Activated CD4-positive, alpha-beta memory T cell treated with anti-CD3 and anti-CD28 coated beads, Interleukin-2, amount 10 ng/mL, durations not matched to agents 7 days and 5 days (primary cell): ENCODE measurements at places on chromosomes 2 and 18. TPM values are rescaled to one million over a fixed set of nuclear protein-coding genes. Genes with fewer than 3 reads are reported as not detected.

RTP5 gene
- total RNA-seq = not detected

C2orf80 gene
- total RNA-seq = not detected

GRCh38 chr18:74590671-74591070, 7.0 kb upstream of the ZNF407 start:
- no peak overlapping the region for H3K4me3 ChIP-seq
- no peak for DNase-seq
- H3K4me1 ChIP-seq = peaks cover 36% of the 10 kb centered on the region
- peaks cover 29% of the 10 kb centered on the region for H3K36me3 ChIP-seq

- no peaks in the 10 kb centered on the region for H3K36me3 ChIP-seq
- H3K4me1 ChIP-seq = no peaks in the 10 kb centered on the region
- DNase-seq = peak; percentile 39
- peaks cover 14% of the 10 kb centered on the region for H3K27me3 ChIP-seq
- H3K4me3 ChIP-seq = no peak overlapping the region
These were observed 182.7 kb upstream of the GLI2 start for GRCh38 chr2:120552800-120553481.

GRCh38 chr18:58209326-58209725, 165.3 kb downstream of the NEDD4L start:
- H3K36me3 ChIP-seq = no peaks in the 10 kb centered on the region
- peaks cover 15% of the 10 kb centered on the region for H3K4me1 ChIP-seq
- DNase-seq = no peak
- peaks cover 3% of the 10 kb centered on the region for H3K27me3 ChIP-seq

GRCh38 chr2:127658641-127659407, 12.9 kb downstream of the GPR17 start:
- no peaks in the 10 kb centered on the region for H3K36me3 ChIP-seq
- no peak overlapping the region for H3K4me3 ChIP-seq
- no peak for DNase-seq
- no peaks in the 10 kb centered on the region for H3K4me1 ChIP-seq
- peaks cover 9% of the 10 kb centered on the region for H3K27me3 ChIP-seq
- no peak overlapping the region for H3K27ac ChIP-seq

GRCh38 chr2:215421859-215422461, 13.9 kb downstream of the FN1 start:
- peaks cover 34% of the 10 kb centered on the region for H3K27me3 ChIP-seq
- H3K36me3 ChIP-seq = no peaks in the 10 kb centered on the region
- no peak for DNase-seq

DNA sequence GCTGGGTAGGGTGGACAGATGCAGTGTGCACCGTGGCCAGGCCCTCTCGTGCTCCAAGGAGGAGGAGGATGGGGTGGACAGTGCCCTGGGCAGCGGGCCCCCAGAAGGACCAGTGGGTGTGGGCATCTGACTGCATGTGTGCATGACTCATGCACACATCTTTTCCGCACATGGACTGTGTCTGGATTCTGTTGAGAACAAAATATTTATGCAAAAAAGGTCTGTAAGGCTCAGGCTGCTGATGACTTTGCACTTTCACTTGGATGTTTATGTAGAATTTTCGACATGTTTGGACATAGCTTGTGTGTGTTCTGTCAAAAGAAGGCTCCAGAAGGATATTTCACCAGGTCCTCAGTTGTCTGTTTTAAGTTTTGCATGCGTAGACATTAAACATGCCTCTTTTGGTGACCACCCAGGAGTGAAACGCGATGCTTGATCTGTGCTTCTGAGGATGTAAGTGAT, 45.6 kb downstream of the MTCL1 start:
- H3K36me3 ChIP-seq = no peaks in the 10 kb centered on the region
- no peak overlapping the region for H3K4me3 ChIP-seq
- H3K27ac ChIP-seq = no peak overlapping the region

DNA sequence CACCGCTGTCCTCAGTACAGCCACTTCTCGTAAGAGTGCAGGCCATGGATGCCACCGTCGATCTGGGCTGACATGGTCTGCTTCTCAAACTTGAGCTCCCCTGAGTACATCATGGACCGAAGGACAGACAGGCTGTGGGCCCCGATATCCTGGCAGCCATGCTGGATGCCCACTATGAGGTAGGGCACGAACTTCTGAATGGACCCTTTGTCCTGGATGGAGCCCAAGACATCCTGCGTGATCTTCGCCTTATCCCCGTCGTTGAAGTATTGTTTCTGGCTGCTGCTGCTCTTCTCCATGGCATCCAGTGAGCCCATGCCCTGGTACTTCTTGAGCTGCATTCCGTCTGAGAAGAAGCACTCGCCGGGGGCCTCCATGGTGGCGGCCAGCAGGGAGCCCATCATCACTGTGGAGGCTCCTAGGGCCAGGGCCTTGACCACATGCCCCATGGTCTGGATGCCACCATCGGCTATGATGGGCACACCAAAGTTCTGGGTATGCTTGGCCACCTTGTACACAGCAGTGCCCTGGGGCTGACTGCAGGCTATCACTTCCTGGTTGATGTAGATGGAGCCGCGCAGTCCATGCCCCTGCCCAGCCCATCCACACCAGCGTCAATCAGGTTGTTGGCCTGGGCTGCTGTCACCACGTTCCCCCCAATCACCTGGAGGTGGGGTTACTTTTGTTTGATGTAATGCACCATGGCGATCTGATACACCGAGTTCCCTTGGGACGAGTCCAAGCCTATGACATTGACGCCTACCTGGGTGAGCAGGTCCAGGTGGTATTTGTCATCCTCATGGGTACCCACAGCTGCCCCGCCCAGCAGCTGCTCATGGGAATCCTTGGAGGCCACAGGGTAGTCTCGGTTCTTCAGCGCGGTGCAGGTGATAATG, 21.8 kb downstream of the CFLAR start:
- H3K4me1 ChIP-seq = peaks cover 56% of the 10 kb centered on the region
- no peak overlapping the region for H3K4me3 ChIP-seq
- DNase-seq = no peak
- H3K36me3 ChIP-seq = peaks cover 85% of the 10 kb centered on the region
- no peaks in the 10 kb centered on the region for H3K27me3 ChIP-seq

DNA sequence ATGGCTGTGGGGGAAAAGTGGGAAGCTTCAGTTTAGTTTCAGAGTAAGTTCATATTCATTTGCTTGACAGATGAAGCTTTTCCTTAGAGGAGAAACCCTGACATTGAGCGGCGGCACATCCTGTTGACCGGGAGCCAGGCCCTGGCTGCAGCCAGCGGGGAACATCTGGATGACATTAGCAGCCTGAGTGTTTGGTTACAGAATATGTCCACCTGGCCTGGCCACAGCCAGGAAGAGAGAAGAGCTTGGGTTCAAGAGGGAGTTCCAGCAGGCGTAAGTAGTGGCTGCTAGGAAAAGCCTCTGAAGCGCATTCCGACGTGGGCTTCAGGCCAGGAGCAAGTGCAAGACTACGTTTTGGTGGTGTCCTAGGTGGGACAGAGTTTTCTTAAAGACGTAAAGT, 144.9 kb upstream of the MYCN start:
- H3K4me3 ChIP-seq = no peak overlapping the region
- no peaks in the 10 kb centered on the region for H3K36me3 ChIP-seq
- no peaks in the 10 kb centered on the region for H3K27me3 ChIP-seq
- H3K4me1 ChIP-seq = no peaks in the 10 kb centered on the region

DNA sequence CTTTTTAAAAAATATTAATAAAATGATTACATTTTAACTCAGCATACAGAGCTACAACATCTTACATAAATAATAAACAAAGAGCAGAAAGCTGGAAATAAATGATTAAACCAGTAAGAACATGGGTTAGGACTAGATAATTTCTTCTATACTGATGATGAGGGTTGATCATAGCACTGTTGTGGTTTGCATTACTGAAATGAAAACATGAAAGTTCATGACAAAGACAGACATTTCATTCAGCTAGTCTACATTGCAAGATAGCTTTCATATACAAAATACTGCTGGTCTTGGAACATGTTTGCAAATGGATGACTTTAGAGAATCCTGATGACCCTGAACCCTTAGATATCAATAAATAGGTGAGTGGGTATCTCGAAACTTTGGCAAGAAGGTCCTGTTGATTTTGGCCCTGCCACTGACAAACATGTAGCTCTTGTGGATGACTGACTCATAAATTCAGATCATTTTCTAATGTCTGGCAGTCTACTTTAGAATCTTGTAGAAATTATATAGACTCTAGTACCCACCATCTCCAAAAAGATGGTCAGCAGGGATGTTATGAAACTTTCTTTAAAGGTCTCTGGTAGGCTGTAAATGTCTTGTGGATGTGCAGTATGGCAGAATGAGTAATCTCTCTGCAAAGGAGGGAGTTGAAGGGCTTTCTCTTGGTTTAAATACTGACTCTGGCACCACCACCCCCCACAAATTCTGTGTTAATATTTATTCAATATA, 15.5 kb upstream of the CDC42EP3 start:
- H3K27me3 ChIP-seq = no peaks in the 10 kb centered on the region
- no peak overlapping the region for H3K4me3 ChIP-seq
- no peak overlapping the region for H3K27ac ChIP-seq
- peaks cover 22% of the 10 kb centered on the region for H3K36me3 ChIP-seq
